Activated CD8-positive, alpha-beta T cell treated with anti-CD3 and anti-CD28 coated beads, Interleukin-2, amount 10 ng/mL, durations not matched to agents 7 days and 5 days (primary cell): ENCODE measurements at places on chromosomes 6 and 20. TPM values are rescaled to one million over a fixed set of nuclear protein-coding genes. Genes with fewer than 3 reads are reported as not detected.

- no peak for DNase-seq
These were observed 25.8 kb downstream of the CAP2 start for GRCh38 chr6:17419189-17419575.

- DNase-seq, result no peak
These were observed 59.2 kb upstream of the CD93 start for GRCh38 chr20:23145281-23145700.

GRCh38 chr6:19691465-19692167 is 145.6 kb upstream of the ID4 start:
- no peak for DNase-seq

GRCh38 chr6:16803294-16804200 is 42.3 kb upstream of the ATXN1 start:
- no peak for DNase-seq

- DNase-seq, result no peak
These were observed 148.5 kb upstream of the DEFB112 start for GRCh38 chr6:50198245-50198644.

GRCh38 chr6:93685494-93685893 is 266.1 kb upstream of the EPHA7 start:
- no peak for DNase-seq

DNA sequence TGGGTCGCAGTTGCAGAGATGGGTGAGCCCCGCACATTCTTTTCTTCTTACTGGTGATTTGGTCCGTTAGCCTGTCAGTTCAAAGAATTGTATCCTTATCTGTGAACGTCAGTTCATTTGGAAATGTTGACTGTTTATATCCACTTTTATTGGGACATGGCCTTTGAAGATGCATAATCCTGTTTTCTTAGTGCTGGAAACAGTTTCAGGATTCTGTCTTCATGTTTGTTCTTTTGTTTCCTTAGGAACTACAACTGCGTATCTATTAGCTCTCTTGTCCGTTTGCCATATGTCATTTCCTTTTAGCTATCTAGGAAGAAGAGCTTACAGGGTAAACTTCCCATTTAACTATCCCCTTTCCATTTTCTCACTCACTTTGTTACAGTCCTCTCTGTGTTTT is 35.0 kb upstream of the TULP1 start:
- DNase-seq, result no peak

Gene VWA7
- 6.4 TPM for total RNA-seq

Gene BMP5
- not detected for total RNA-seq

Gene TSBP1
- total RNA-seq, result not detected

Gene CEP250
- total RNA-seq, result 74.5 TPM
